ENCODE measurements at places on chromosomes 7 and 10. TPM values are rescaled to one million over a fixed set of nuclear protein-coding genes. Genes with fewer than 3 reads are reported as not detected.

MEST gene
- total RNA-seq = 202 TPM

HOXA9 gene
- 8.7 TPM for total RNA-seq

GHRHR gene
- not detected for total RNA-seq

OPALIN gene
- not detected for total RNA-seq

TWIST1 gene
- total RNA-seq = 145 TPM
